ENCODE measurements at places on chromosomes 2 and 18.

- no peak for DNase-seq
These were observed 322.6 kb downstream of the AFF3 start for GRCh38 chr2:99819766-99820165.

- DNase-seq: no peak
These were observed 257.6 kb downstream of the MREG start for GRCh38 chr2:215755641-215756345.

DNA sequence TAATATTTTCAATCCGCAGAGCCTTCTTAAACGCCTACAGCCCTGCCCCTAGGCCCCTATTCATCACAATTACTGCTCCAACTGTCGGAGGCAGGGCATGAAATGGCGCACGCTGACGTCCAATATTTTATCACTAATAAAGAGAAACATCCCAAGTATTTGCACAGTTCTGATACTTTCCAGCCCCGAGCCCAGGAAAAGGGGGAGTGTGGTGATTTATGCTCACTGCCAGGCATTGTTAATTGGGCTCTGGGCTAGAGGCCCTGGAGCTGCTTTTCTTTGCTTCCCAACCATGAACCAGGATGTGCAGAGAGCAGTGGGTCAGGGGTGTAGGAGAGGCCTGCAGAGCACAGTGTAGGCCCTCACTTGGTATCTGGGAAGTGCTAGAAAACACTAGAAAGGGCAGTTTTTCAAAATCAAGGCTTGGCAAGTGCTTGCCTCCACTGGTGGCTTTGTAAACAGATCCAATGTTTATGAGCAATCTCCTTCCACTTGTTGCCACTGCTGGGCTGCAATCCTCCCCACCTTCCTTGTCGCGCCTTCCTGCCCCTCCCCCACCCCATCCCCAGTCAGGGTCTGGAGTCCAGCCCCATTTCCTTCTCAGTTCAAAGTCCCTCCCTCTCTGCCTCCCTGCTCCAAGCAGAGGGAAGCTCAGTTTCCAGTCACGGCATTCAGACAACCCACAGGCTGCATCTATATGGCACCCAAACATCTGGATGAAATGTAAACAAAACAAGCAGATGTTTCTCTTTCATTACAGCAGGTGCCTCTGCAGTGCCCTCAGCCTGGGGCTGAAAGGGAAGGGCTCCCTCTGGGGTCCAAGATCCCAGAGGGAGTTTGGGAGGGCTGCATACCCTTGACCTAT lies 83.9 kb upstream of the PKDCC start:
- DNase-seq: no peak

DNA sequence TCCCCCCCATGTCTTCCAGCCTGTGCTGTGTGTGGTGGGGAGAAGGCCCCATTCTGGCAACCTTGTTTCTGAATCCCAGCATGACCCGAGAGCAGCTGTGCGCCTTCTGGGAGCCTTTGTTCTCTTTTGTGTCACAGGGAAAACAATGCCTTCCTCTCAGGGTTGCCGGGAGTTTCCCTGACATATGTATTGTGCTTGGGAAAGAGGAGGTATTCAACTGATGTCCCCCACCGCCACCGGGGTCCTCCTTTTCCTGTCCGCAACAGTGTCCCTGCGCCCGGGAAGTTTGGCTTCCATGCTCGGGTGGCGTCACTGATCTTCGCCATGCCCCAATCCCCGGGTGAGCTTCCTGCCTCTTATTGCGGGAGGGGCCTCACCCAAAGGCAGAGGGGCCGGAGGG lies 77.5 kb upstream of the ASB18 start:
- DNase-seq: no peak

DNA sequence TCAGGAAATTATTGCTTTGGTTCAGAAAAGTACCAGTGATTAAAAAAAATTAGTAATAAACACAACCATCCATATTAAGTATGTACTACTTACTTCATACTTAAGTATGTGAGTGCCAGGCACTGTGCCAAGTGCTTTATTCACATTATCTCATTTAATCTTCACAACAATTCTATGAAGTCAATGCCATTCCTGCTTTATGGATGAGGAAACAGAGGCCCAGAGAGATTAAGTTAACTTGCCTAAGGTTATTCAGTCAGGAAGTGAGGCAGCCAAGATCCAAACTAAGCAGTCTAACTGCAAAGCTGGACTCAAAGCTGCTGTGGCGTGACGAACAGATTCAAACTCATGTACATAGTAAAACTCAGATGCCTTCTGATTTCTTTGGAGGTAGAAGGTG lies 22.3 kb downstream of the DTNB start:
- DNase-seq: no peak

DNA sequence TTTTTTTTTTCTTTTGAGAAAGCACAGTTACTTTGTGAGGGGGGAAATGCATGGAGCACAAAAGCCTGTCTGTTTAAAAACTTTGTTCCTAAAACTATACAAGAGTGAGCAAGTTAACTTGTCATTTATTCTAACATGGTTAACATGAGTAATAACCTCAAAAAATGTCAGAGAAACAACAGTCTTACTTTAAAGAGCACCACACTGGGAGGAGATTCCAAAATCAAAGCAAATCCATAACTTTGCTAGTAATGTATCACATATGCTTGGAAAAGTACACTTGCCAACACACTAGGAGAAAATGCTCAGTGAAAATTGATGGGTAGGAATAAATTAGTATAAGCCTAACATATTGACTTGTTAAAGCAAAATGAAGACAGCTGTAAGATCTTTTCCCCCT lies 157.1 kb downstream of the PRPF40A start:
- DNase-seq: no peak

GRCh38 chr18:73924836-73925235 lies 222.8 kb downstream of the FBXO15 start:
- DNase-seq: no peak

DNA sequence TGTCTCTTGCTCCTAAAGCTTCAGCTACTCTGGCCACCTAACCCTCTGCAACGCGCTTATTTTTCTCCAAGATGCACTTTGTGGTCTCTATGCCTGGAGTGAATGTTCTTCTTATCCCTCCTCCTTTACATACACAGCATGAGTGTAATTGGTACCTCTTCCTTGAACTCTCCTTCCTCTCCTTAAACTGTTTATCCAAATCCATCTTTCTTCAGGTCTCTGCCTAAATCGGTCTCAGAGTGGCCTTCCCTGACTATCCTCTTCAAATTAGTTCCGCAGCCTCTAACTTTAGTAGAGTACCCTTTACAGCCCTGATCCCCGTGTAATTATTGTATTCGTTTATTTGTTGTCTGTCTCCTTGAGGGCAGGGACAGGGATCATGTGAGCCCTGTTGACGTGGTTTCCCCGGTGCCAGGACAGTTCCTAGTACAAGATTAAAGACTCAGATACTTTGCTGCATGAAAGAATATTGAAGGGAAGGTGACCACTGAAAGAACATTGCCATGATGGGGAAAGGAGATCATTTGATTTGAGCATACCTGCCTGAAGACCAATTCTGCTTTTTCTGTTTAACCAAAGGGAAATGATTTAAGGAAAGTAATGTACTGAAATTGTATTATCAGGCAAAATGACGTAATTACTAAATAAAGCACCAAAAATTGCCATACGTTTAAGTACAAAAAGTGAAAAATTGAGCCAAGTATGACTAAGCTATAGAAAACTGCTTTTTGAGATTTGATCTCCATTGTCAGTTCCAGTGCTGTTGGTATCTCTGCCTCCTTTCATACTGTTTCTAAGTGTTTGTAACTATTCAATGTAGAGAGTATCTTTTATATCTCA lies 1.2 kb downstream of the CNOT9 start:
- DNase-seq: peak; percentile 5

Measured in HL-60 (cell line).